ENCODE measurements at places on chromosomes 2 and 18.
A peak's percentile ranks its signal among the peaks of the same experiment; 100 is the strongest.

DNA sequence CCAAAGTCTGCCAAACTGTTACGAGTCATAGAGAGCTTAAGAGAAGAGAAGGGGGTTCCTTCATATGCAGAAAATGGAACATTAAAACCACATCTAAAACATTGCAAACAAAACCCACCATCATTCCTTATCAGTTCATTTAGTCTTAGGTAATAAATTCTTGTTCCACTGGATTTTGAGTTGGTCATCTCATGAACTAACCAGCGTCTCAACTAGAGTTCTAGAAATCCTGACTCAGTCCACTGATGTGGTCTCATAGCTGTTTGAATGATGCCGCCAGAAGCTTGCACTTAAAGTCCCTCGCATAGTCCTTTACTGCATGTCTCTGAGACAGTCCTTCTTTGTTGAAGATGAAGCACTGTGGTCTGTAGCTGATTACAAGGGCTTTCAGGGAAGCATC is 15.0 kb upstream of the CAB39 start:
- DNase-seq = no peak

DNA sequence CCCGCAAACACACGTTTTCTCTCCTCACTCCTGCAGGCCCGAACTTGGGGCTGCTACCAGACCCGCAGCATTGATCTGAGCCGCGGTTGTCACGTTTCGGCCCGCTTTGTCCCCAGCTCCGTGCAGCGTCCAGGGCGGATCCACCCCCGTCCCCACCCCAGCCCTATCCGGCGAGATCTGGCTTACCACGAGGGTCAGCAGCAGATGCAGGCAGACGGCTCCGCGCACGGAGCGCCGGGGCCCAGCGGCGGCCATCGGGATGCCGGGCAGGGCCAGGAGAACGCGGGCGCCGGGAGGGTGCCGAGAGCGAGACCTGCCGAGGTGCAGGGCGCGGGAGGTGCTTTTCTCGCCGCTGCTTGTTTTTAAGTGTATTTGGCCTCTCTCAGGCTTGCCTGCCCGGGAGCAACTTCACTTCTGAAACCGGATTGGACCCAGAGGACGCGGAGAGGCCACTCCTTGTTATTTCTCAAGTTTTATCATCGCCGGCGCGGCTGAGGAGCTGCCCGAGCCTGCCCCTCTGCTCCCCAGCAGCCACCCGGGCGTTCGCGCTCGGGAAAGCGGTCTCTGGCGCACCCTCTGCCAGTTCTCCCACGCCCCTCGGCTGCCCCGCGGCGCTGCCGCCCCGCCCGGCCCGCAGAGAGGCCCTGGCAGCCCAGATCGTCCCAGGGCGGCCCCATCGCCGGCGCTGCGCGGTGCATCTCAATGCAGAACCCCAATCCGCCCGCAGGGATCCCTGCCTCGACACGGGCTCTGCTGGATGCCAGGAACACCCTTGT is at the start of gene DSC3:
DSC3 (minus strand) TSS at position 337 of the 776 bp plus-strand sequence; CDS start at position 255, 82 bp downstream.
- peak; percentile 31 for DNase-seq

- DNase-seq = no peak
Observed at GRCh38 chr2:130729322-130730299, 741 bp downstream of the GPR148 start.

GRCh38 chr2:241561832-241562231 is 3.3 kb downstream of the BOK start:
- peak; percentile 54 for DNase-seq

DNA sequence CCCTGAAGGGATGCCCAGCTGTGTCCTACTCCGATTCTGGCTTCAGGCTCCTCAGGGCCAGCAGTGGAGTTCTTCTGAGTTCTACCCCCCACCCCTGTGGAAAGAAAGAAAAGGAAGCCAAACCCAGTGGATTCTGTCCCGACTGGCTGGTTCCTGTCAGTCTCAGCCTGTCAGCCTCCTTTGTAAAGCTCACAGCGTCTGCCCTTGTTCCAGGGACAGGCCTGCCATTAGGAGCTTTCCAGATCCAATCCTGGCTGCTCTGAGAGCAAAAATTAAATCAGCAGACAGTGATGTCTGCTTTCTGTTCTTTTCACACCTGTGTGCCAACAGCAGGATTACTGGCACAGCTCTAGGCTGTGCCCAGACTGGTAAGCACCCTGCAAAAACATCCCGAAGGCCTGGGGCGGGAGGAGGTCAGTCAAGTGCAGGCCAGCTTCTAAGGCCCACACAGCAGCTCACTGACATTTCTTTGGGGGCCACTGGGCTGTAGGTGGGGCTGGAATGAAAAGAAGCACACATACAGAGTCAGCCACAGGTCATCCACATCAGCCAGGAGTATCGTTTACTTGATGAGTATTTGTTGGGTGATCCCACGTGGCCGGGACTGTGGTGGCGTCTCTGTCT is 69.1 kb downstream of the EHD3 start:
- DNase-seq = no peak

DNA sequence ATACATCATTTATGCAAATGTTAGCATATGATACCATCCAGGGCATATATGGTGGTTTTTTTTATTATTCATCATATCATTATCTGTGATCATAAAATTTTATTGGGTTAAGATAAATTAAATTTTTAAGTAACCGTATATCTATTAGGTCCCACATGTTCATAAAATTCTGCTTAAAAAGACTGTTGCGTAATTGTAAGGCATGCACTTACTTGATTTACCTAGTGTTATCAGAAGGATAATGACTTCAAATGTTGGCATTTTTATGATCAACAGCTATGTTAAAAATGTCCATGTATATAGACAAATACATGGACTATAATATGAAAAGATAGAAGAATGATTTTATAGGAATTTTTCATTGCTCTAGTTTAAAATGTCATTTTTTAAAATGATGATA is 1625.5 kb upstream of the CELF4 start:
- DNase-seq = no peak

DNA sequence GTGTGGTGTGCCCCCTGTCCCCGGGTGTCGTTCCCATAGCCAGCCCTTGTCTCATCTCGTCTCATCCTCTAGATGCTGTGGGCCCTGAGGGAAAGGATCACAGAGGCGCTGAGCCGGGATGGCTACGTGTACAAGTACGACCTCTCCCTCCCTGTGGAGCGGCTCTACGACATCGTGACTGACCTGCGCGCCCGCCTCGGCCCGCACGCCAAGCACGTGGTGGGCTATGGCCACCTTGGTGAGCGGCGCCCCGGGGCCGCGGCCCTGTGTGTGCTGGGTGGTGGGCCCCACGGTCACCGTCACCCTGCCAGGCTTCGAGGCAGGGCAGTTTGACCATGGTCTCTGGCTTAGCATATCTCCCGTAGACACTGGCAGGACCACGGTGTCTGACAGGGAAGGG is 20.8 kb upstream of the GAL3ST2 start:
- no peak for DNase-seq

DNA sequence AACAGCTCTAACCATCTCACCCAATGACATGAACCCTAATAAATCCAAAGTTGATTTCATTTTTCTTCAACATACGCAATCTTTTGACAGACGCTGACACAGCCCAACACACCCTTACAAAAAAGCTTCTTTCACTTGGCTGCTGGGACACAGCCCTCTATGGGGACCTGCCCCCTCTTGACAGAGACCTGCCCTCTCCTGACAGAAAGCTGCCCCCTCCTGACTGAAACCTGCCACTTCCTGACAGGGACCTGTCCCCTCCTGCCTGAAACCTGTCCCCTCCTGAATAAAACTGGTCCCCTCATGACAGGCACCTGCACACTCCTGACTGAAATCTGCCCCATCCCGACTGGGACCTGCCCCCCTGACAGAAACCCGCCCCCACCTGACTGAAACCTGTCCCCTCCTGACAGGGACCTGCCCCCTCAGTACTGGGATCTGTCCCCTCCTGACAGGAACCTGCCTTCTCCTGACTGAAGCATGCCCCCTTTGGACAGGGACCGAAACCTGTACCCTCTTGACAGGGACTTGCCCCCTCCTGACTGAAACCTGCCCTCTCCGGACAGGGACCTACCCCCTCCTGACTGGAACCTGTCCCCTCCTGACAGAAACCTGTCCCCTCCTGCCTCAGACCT is 87.9 kb downstream of the PXDN start:
- DNase-seq = no peak

- DNase-seq = no peak
Observed at GRCh38 chr2:6008186-6008585, 316.0 kb downstream of the SOX11 start.

GRCh38 chr2:70403267-70404053 is 101.6 kb upstream of the FAM136A start:
- DNase-seq = no peak

DNA sequence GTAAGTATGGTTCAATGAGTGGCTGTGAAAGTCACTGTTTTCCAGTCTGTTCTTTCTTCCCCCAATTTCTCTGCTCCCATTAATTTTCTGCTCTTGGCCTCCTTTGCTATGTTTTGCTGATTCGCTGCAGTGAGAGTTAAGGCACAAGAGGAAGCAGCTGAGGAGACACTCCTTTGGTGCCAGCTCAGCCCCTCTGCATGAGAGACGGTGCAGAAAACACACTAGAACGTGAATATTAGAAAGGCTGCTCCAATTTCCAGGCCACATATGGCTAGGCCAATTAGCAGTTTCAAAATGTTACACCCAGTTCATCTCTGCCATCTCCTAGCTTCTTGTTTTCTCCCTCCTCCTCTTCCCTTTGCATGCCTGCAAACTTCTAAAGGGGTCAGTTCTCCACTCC is 38.9 kb downstream of the AKAIN1 start:
- DNase-seq = no peak

DNA sequence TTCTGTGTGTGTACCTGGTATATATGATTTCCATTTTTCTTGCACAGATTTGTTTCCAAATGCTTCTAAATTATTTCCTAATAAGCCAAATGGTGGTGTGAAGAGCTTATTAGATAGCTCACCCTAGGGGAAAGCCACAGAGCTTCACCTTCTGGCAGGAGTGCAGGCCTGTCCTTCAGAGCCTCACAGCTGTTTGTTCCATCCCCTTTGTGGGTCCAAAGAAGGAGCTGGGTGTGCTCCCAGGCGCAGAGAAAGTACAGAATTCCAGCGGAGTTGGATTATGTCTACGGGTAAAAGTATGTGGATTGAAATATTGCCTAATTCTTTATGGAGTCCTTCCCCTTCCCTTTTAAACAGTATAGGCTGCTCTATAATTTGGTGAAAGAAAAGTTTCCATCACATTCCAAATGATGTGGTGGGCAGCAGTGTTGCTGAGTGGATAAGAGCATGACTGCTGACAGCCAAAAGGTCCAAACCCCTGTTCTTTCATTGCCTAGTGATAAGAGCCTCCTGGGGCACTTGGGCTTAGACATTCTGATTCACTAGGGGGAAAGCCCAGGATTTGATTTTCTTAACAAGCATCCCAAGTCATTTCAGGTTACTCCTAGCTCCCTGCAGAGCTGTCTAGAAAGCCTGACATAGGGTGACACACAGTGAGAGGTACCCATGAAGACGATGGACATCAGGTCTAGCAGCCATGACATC is 86.6 kb downstream of the WDSUB1 start:
- DNase-seq = no peak

DNA sequence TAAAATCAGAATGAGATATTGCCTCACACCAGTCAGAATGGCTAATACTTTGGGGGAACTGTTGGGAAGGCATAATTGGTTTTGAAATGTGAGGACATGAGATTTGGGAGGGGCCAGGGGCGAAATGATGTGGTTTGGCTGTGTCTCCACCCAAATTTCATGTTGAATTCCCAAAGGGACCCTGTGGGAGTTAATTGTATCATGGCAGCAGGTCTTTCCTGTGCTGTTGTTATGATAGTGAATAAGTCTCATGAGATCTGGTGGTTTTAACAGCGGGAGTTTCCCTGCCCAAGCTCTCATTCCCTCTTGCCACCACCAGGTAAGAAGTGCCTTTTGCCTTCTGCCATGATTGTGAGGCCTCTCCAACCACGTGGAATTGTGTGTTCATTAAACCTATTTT is 59.6 kb downstream of the CSRNP3 start:
- DNase-seq = peak; percentile 28

DNA sequence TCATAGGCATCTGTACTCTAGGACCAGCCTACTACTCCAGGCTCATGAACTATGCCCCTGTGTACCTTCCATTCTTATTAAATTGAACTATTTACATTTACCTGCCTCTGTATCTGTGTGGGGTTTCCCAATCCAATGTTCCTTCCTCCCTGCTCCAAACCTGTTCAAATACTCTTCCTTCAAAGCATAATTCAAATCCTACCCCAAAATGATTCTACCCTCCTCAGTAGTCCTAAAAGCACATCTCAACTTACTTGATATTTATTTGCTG is 3.8 kb downstream of the MEMO1 start:
- no peak for DNase-seq

DNA sequence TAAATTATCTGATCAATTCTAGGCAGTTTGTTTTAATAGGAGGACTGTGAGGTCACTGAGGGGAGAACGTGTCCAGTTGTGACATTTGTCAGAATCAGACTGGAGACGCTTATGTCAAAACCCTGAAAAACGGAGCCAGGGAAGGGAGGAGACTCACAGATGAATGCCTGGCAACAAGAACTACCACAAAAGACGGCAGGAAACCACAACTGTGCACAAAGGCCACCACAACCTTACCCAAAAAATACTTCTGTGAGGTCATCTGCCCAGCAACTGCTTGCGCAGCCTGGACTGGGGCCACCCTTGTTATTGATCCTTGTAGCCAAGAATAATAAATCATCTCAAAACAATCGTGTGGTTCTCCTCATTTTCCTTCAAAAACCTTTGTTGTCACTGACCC is 173.0 kb upstream of the ALKAL2 start:
- no peak for DNase-seq

GRCh38 chr2:113887009-113887792 is 2.7 kb upstream of the ACTR3 start:
- DNase-seq = no peak

- no peak for DNase-seq
Observed at GRCh38 chr2:217956586-217957457, 46.0 kb downstream of the TNS1 start.

GRCh38 chr2:95007822-95008221 is 17.7 kb upstream of the MAL start:
- no peak for DNase-seq

- DNase-seq = no peak
Observed at GRCh38 chr2:63840081-63840784, 1.5 kb upstream of the UGP2 start.

- DNase-seq = peak; percentile 64
Observed at GRCh38 chr2:10169581-10169980, 47.0 kb downstream of the RRM2 start.

DNA sequence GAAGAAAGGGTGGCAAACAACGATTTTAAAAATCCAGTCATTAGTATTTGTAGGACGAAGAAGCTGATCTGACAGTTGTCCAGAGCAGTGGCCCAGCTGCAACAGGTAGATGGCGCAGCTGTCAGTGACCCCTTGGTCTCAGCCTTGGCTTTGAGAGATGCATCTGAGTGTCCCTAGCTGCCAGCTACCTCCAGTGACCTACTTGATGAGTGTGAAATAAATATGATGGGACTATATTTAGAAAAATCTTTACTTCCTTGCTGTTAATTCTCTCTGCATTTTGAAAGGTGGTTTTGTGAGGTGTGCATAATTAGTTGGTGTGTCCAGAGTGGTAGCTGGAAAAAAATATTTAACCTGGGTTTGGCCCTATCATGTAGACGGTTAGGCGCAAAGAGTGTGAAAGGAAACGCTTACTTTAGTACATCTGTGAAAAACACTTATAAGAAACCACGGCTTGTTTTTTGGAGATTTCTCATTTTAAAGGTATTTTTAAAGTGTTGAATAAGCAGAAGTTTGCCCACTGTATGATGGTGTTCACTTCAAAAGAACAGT is 963 bp downstream of the INPP1 start:
- DNase-seq = peak; percentile 38

- DNase-seq = no peak
Observed at GRCh38 chr18:62518460-62519375, 4.1 kb upstream of the ZCCHC2 start.

- no peak for DNase-seq
Observed at GRCh38 chr2:37211212-37211611, 14.9 kb downstream of the CEBPZOS start.
